ENCODE measurements at places on chromosomes 6 and 20.

GRCh38 chr6:158439255-158439654 is 120.6 kb upstream of the TMEM181 start:
- no peak for DNase-seq

DNA sequence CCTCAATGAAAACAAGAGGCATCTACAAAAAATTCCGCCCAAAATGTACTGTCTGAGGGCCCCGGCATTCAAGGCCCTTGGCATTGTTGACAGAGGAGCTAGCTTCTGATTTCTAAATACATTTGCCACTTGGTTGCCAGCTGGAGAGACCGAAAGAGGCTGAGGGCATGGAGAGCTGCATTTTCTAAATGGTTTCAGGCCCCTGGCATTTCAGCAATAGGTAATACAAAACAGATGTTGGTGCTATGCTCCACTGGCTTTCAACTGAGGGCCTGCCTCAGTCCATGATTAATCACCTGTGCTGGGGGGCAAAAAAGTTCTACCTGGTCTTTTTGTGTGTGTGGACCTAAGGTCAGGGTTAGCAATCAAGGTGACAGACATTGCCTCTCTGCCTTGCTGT is 79.5 kb upstream of the ISM1 start:
- DNase-seq: no peak

DNA sequence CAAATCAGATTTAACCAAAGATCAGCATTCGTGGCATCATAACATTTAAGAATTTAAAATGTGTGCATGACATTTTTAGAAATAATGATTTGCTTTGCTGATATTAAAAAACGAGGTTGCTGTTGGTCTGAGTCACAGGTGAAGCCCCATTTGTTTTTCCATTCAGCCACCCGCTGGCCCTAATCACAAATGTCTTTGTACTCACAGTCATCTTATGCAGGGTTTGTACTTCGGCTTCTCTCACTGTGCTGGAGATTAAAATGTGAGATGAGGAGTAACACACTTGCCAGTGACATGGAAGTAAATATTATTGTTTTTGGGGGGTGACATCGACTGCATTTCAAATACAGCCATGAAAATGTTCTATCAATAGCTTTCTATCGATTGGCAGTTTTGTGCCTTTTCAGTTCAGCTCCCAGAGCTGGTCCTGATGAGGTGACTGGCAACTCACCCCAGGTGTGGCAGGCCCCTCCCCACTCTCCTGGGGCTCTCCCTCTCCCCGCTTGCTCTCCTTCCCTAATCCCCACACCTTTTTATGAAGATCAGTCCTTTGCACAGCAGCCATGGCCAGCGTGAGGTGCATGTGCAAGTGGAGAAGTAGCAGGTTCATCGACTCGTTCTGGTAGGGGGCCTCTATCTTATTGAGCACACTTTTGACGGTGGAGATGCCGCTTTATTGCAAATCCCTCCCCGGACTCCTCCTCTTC is 58.8 kb upstream of the FUCA2 start:
- no peak for DNase-seq

DNA sequence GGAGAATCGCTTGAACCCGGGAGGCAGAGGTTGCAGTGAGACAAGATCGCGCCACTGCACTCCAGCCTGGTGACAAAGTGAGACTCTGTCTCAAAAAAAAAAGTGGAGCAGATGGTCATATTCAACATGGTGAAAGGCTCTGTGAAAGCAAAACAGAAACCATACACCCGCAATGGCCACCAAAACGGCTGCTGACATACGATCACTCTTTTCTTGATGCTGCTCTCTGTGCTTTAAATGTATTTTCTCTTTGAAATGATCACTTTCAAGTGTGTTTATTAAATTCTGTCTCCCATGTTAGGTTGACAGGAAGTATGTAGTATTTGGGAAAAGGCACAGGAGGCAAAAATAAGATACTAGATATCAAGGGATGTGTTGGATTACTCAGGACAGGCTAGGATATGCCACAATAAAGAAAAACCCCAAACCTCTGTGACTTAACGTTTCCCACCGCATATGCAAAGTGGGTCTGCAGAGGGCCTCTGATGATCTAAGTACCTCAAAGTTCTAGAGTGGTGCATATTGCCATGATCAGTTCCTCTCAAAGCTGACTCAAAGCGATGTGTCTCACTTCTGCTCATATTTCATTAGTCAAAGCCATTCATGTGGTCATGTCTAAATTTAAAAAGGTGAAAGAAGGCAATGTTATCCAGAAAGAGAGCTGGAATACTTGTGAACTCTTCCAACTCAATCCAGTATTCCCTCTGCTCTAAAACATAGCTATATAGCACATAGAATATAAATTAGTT is 155.1 kb upstream of the SOX4 start:
- DNase-seq: no peak

GRCh38 chr6:150877928-150878327 is 12.4 kb downstream of the MTHFD1L start:
- no peak for DNase-seq

DNA sequence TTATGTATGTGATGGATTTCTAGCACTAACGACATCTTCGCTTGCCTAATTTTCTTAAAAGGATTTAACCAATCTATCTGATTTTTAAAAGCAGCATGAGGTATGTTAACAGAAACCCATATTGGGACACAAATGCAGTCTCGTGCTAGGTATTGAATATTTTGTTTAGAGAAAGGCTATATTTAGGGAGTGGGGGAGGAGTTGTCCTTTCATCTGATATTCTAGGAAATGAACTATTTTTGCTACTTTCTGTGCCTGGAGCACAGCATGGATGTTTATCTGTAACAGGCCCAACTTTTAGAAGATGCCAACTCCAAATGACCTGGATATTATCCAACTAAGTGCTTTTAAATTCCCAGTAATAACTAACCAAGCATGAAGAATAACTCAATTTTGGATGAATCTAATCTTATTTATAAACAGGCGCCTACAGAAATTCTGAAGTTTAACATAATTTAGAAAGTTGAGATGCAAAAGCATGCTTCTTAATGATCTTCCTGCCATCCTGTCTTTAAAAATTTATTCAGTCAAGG is 317.1 kb upstream of the CHD6 start:
- DNase-seq: no peak

- DNase-seq: no peak
Measured at GRCh38 chr6:97501853-97502252, 218.8 kb upstream of the MMS22L start.

DNA sequence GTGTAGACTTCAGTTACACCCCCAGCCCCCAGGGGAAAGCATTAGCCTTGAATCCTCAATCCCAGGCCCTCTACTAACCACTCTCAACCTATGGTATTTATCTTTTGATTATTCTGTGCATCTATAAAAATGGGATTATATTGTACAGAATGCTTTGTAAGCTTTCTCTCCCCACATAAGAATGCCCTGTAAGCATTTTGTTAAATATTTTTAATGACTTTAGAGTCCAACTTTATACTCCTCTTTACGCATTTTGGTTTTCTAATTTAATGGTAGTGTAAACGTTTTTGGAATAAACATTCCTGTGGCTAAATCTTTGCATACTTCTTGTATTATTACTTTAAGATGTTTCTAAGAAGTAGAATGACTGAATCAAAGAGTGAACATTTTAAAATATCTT is 35.4 kb downstream of the FBXO9 start:
- DNase-seq: no peak

DNA sequence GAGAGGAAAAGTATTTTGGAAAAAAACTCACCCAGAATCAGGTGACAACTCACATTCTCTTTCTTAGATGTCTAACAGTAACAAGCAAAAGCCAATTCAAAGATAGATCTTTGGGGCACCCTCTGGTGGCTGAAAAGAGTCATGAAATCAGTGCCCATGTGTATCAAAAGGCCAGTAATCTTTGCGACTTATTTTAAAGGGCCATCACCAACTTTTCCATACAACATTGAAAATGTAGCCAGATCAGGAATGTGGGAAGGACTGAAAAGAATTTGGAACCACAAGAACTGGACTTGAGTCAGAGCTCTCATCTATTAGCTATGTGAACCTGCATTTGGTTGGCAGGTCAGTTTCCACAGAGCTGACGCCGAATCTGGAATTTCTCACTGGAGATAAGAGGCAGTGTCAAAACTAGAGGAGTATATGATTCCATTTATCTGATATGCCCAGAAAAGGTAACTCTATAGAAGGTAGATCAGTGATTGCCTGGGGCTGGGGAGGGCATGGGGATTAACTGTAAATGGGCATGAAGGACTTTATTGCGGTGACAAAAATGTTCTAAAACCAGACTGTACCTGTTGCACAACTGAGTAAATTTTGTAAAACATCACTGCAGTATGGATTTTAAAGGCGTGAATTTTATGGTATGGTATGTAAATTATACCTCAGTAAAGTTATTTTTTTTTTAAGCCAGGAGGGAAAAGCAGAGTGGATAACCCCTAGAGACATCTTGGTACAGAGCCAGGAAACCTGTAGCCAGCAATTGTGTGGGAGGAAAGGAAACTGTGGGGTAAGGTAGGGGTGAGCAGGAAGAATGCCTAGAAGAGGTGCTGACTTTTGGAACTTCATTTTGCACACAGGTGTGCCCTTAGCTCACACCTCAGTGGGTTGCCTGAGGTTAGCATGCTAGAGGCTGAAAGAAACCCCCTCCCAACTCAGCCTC is 117.1 kb upstream of the ASF1A start:
- peak; percentile 54 for DNase-seq

- peak; percentile 64 for DNase-seq
Measured at GRCh38 chr6:57313711-57314471, 3.5 kb upstream of the PRIM2 start.

DNA sequence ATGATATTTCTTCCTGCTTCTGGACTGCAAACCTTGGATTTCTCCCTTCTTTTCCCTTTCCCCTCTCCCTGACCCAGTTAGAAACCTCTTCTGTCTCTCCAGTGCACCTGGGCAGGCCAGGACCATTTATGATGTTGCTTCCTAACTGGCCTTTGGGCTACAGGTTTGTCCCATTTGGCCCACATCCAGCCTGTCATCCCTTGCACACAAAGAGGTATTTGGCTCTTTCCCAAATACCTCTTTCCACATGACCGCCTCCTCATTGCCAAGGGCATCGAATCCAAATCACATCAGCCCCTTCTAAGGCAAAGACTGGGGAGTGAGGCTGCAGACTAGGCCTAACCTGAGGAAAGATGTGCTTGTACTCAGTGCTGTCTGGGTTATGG is 13.6 kb downstream of the FGD2 start:
- DNase-seq: no peak

DNA sequence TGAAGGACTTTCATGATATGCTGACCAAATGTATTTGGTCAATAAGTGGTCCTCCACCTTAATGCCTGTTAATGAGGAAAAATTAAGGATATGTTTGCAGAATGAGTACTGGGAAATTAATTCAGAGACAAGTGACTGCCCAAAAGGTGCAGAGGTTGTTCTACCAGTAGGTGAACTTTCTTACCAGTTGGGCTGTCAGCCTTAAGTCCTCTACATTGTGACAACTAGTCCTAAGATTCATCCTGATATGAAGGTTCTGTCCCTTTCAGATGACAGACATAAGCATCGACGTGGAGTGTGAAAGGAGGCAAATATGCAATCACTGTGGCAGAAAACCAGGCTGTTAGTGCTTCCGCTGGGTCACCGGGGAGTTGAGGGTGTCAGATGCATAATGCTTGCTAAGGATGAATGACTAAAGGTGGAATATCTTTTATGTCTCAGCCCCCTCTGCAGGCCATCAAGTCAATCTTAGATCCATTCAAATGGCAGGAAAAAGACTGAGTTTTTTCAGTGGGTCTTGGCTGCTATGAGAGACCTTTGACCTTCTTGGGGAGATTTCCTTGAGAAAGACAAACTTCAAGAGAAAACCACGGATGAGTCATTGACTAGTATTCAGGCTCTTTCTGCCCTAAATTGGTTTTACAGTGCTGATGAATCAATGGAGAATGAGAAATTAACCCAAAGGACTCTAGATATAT is 226.0 kb downstream of the TPBG start:
- DNase-seq: no peak

- DNase-seq: no peak
Measured at GRCh38 chr20:38260025-38260377, 534 bp downstream of the KIAA1755 start.

DNA sequence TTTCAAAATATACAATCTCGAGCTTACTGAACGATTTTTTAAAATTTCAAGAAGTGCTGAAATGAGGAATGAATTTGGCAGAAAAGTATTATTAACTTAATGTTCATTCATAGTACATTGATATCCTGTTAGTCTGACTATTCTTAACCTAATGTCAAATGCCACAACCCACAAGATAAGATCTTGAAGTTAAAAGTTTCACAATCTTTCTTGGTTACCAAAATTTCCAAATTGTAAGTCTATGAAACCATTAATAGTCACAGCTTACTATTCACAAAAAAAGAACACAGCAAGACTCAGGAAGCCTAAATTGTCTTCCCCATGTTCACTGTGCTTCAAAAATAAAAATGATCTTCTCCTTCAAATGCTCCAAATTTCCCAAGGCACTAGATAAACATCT is 71.3 kb downstream of the HACE1 start:
- DNase-seq: no peak

DNA sequence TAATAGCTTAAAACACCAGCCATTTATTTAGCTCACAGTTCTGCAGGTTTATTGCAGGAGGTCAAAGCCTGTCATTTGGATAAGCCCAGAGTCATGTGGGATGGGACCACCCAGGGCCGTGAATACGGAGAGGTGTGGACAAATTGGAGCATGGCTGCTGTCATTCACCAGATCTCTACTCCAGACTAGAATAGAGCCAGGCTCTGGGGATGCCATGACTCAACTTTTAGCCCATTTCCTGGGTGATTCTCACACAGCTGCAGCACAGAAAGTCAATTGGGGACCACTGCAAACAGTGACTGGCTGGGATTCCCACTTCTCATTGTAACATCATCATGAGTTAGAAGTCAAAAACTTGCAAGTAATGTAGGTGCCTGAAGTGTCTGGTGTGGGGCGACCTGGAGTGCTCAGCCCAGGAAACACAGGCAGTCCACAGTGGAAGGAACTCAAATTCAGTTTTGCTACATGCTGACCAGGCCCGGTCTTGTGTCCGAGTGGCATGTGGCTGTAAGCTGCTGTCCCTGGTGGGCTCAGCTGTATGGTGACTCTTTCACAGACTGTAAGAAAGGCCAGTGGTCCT is 174.3 kb downstream of the SCP2D1 start:
- no peak for DNase-seq

- DNase-seq: no peak
Measured at GRCh38 chr6:97218912-97219311, 64.1 kb downstream of the MMS22L start.

DNA sequence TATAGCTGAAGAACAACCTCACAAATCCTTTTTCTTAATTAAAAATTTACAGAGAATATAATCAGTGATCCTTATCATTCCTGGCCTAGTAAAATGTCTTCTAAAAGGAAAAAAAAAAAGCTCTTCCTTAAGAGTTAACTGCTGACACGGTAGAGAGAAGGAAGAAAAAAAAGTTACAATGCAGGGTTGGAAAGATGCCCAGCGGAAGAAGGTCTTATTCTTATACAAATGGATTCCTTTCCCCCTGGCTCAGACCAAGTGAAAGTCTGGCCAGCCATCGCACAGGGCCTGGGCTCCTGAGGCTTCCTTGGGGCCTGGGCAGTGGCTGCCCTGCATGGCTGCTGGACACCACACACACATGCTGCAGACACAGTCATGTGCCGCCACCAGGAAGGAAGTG is 688.6 kb downstream of the TENT5A start:
- no peak for DNase-seq

Data from uterus (tissue), 4 donors.